ENCODE measurements at places on chromosomes 6 and 20.

DNA sequence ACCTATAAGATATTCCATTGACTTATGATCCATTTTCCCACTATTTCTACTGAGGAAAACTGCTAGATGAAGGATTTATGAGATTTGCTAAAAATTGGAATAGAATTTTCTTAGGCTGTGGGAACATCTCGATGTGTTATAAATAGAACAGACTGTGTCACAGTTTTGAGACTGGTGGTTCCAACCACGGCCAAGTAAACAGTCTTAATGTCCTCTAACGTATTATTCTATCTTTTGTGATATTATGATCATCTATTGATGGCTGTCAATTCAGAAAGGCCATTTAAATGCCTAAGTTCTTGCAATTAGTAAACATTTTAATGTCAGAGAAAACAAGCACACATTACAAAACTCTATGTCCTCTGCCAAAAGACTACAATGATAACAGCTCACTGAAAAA lies 71.5 kb upstream of the PLN start:
- no peak for DNase-seq

GRCh38 chr20:10863337-10864060 lies 189.7 kb upstream of the JAG1 start:
- no peak for DNase-seq

DNA sequence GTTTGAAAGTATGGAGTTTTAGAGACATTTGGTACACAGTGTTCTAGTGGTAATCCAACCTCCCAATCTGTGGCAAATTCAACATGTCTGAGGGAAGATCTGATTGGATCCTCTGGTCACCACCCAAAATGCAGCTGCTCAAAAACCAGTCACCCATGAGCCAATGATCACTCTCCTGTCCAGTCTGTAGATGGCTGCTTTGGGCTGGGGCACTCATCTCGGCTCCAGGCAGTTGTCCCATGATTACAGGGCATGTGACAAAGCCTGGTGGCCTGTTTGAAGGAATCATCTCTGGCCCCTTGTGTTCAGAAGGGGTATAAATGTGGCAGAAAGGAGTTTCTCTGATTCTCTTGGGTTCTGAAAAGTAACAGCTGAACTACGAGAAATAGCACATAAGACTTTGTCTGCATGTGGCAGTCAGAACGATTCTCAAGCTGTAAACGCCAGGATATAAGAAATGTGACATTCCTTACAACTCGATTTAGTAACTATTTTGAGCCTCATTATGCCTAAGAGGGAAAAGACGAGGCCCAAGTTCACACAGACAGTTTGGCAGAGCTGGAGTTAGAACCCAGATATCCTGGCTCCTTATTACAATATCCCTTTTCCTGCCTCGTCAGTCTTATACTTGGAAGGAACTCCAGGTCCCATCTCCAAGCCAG lies 3.9 kb upstream of the C20orf202 start:
- no peak for DNase-seq

DNA sequence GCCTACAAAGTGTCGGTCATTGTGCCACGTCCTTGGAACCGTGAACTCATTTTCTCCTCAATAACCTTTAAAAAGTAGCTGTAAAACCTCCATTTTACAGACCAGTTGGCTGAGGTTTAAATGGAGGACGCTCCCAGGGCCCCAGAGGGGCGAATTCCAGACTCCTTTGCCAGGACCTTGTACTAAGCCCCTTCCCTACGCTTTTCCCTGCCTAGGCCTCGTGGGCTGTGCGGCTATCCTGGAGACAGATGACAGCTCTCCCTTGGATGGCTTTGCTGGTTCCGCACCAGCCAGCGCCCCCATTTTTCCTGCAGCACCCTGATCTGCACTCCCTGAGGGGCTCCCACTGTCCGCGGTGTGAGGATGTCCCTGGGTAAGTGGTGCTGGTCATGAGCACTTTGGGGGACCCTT lies 12.1 kb upstream of the SNHG17 start:
- no peak for DNase-seq

GRCh38 chr20:40966103-40966502 lies 62.5 kb upstream of the TOP1 start:
- no peak for DNase-seq

DNA sequence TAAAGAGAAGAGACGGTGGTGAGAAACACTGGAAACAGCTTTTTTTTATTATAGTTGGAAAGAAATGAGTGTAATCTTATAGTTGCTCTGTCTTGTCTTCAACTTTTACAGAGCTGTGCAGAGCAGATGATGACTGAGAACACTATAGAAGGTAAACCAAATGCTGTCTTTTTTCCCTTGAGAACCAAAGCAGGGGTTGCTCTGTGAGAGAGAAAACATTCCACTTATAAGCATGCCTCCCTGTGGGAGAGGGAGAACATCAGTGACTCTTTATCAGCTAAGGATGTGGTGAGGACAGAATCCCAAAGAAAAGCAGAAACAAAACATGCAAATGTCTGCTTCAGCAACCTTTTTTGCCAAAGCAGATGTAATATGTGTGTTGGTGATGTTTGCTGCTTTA lies 179.3 kb upstream of the HDDC2 start:
- DNase-seq = no peak

GRCh38 chr20:16808796-16809195 lies 60.6 kb downstream of the OTOR start:
- no peak for DNase-seq

GRCh38 chr6:34295721-34296120 lies 46.9 kb upstream of the SMIM29 start:
- DNase-seq = no peak

GRCh38 chr20:51695574-51696303 lies 72.5 kb downstream of the ATP9A start:
- DNase-seq = no peak

DNA sequence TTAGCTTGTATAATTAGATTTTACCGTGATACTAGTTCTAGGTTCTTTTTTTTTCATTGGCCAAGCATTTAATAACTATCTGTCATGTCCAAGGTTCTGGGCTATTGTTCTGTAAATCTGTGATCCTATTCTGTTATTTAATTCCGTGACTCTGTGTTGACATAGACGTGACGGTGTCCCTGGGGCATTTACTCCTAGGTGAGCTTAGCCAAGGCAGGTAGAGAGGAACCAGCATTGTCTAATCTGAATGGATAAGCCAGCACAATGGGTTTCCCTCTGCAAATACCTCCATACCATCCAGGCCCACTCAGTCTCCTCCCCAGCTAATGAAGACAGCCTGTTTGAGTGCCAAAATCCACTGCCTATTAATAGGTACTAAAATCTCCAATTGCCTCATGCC lies 8.9 kb upstream of the CDSN start:
- no peak for DNase-seq

DNA sequence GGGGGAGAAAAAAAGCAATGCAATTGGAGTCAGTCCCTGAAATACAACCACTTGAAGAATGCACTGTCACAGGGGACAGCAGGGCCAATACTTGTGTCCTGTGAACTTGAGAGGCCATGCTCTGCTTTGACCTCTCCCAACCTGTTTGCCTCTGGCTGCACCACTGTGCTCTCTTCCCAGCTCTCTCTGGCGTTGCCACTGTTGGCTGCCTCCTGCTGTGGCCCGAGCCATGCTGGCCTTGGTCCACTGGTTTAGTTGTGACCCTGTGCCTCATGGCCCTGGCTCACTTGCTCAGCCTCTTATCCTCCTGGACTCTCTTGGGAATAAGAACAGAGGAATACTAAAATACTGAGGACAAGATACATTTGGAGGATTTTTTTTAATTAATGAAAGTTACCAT lies 14.5 kb upstream of the FBXO30 start:
- no peak for DNase-seq

DNA sequence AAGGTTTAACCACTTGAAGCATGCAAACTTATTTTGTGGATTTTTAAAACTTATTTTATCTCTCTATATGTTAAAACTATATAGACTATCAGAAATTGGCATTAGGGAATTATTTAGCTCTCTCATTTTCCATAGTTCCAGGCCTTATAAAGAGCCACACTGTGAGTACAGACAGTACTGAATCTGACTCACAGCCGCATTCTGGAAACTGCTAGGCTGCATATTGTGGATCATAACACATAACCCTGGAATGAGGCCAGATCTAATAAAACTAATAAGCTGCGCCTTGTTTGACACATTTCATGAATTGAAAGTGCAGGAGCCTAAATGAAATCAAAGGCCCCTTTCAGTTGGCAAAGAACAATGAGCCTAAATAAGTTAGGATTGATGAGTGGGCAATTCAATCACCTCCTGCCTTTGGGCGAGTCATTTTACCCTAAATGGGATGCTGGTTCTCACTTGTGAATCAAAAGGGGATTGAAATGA lies 308.4 kb downstream of the PACRG start:
- DNase-seq = no peak

GRCh38 chr6:161951126-161951525 lies 677.3 kb upstream of the AGPAT4 start:
- no peak for DNase-seq

- DNase-seq = no peak
These were observed 14.0 kb downstream of the HIVEP1 start for GRCh38 chr6:12026120-12026519.

DNA sequence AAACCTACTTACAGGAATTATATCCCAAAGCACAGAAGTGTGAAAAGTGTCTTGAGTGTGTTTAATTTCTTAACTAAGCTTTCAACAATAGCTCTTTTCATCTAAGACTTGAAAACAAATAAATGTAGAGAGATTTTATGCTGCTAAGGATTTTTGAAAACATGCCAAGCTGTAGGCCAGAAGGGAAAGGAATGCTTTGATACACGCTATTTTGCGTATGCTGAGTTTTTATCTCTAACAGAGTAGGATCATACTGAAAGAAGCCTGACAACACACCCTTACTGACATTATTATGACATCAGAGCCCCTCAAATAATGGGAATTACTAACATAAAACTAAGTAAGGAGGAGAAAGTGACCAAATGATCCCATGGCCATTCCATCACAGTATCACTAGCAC lies 265.5 kb downstream of the KHDC1L start:
- no peak for DNase-seq

GRCh38 chr20:45959126-45959525 lies 12.9 kb downstream of the ZNF335 start:
- no peak for DNase-seq

DNA sequence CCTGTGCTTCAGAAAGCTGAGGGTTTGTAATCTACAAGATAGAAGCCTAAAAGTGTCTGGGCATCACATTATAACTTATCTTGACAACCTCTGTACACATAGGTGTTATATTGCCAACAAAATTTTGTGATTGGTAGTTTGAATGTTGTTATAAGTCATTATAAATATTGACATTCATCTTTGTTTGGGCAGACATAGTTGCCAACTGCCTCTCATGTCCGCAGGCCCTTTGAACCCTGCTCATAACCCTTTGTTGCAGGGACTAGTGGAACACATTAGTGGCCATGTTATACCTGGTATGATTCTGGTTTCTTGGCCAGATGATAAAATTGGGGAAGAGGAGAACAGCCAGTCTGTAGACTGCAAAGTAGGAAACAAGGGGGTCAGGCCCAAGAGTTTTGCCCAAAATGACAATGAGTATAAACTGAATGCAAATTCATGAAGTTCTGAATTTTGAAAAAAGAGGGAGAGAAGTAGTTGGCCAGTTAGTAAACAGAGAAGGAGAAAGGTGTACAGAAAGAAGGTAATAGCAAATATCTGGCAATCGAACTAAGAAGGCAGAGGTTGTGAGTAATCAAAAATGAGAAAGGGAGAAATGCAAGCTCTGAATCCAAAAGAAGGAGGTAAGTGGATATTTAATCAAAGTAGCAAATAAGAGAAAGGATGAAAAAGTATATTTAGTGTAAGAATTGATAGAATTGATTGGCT lies 21.6 kb upstream of the LMBRD1 start:
- DNase-seq = no peak

DNA sequence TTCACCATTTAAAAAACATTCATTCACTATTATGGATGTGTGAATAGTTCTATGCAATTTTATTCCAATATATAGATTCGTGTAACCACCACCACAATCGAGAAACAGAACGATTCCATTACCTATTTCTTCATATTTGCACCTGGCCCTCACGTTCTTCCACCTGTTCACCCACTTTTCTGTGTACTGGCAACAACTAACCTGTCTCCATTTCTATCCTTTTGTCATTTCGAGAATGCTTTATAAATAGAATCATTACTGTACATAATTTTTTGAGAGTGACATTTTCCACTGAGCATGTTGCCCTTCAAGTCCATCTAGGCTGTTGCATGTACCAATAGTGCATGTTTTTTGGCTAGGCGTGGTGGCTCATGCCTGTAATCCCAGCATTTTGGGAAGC lies 23.2 kb upstream of the STX11 start:
- DNase-seq = no peak

DNA sequence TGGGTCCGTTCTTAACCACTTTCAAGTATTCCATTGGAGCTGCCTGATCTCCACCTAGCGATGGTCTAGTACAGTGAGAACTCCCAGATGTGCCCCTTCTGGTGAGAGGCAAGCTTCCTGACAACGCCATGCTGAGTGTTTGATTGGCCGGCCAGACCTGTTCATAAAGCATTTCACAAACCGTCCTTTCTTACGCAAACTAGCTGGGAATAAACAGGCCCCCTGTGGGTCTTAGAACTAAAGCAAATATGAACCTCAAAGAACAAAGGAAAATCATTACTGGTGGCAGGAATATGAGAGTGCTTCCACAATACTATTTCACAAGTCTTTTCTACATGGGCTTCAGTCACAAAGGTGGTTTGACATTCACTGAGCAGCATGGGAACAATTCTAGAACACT lies 15.6 kb upstream of the GCNT2 start:
- DNase-seq = no peak

- no peak for DNase-seq
These were observed 20.6 kb downstream of the MANBAL start for GRCh38 chr20:37309936-37310590.
